ENCODE measurements at places on chromosomes 3 and 15.
A peak's percentile ranks its signal among the peaks of the same experiment; 100 is the strongest.

- DNase-seq, result no peak
Observed at GRCh38 chr3:154095832-154096421, 25.3 kb upstream of the ARHGEF26 start.

DNA sequence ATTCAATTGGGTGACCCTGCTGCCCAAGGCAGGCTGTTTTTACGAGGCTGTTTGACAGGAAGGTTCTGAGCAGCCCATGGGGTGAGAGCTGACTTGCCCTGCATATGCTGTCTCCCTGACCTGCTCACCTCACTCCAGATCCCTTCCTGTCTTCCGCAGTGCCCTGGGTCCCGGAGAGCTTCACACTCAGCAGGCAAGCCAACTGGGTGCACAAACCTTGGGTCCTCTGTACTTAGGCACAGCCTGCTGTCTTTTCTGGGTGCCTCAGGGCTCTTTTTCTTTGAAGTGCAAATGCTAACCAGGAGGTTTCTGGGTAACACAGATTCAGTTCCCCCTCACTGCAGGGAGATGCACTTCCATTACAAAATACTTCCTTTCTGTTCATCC, 32.8 kb downstream of the ZXDC start:
- no peak for DNase-seq

DNA sequence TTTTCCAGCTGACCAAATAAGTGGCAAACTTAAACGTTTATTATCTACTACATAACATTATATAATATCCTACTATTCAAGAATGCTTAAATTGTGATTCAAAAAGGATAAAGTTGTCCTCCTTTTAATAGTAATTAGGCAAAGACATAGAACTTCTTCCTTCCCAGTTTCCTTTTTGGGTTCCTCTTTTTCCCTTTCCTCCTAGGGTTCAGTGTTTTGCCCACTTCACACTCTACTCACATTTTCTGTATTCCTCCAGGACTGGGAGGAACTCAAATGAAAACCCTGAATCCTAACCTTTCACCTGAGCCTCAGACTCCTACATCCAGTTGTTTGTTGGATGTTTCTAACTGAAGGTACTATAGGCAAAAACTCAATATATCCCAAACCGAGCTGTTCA, 132.5 kb downstream of the PEAK1 start:
- no peak for DNase-seq

DNA sequence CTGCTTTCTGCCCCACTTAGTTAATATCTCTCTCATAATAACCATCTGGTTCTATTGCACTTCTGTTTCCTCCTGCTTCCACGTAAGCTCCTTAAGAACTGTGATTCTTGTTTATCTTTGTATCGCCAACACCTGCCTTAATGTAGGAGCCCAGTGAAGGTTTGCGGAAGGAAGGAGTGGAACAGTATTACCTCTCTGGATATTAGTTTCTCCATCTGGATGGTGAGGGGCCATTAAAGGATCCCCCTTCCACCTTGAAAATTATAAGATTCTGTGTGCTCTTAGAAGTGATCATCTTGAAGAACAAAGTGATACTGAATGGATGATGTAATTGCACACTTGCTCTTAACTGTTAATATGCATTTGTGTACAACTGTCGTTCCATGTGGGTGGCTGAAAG, 2.2 kb downstream of the CHRNA5 start:
- no peak for DNase-seq

DNA sequence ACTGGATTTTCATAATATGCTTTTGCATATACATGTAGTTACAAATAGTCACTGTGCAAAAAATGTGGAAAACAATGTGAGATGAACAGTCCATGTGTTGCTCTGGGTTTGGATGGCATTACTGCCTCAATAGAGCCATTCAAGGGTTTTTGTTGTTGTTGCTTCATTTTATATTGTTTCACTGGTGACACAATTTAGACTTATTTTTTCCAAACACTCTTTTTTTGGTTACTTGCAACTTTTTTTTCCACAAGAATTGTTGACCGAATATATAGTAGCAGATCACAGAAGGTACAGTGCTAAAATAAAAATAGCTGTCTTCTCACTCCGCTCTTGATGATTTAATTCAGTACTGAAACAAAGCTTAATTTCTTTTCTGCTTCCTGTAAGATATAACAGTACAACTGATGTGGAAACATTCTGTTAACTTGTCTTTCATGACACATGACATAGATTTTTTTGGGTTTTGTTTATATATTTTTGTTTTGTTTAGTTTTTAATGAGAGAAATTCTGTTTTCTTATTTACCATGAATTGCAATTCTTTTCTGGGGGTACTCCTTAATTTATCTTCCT, 618.6 kb downstream of the NAALADL2 start:
- DNase-seq, result no peak

DNA sequence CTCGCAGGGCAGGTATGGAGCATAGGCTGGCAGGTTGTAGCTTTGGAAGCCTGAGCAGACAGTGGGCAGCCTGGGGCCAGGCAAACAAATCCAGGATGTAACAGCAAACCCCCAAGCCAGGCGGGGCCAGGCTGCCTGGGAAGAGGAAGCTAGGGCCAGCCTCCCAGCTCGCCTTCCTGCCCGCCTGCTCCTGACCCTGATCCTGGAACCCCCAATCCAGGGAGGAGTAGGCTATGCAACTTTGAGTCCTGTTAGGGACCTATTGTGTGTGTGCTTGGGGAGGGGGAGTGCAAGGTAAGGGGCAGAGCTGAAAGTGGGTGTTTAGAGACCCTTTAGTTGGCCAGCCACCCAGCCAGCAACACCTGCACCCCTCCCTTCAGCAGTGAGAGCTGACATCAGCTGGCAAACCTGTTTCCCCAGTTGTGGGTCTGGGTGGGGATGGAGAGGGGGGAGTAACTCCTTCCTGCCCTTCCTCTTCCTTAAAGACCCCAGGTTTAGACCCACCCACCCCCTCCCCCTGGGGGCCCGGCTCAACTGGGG, 2.5 kb downstream of the NBEAL2 start:
- DNase-seq, result no peak

- peak; percentile 59 for DNase-seq
Observed at GRCh38 chr15:59247364-59247763, 40.7 kb downstream of the LDHAL6B start.

DNA sequence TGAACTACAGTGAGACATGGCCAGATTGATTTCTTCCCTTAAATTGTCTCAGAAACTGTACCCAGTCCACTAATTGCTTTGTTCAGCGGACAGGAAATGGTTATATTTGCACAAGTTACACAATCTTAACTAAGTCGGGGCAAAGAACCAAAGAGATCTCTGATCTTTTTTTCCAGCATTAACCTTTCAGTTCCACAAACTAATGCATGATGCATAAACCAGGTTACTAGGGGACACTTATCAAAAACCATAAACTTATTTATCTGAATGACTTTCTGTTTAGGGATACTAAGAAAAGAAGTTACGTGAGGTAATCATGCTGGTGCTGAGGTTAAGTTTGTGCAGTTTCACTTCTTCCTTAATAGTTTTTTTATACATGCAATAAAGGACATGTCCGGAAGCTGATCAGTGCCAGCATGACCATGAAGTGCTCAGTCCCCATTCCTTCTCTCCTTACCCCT, 22.4 kb downstream of the FNDC3B start:
- no peak for DNase-seq

- no peak for DNase-seq
Observed at GRCh38 chr3:22156868-22157267, 405.9 kb upstream of the ZNF385D start.

GRCh38 chr15:29838352-29839010, 16.2 kb upstream of the TJP1 start:
- no peak for DNase-seq

DNA sequence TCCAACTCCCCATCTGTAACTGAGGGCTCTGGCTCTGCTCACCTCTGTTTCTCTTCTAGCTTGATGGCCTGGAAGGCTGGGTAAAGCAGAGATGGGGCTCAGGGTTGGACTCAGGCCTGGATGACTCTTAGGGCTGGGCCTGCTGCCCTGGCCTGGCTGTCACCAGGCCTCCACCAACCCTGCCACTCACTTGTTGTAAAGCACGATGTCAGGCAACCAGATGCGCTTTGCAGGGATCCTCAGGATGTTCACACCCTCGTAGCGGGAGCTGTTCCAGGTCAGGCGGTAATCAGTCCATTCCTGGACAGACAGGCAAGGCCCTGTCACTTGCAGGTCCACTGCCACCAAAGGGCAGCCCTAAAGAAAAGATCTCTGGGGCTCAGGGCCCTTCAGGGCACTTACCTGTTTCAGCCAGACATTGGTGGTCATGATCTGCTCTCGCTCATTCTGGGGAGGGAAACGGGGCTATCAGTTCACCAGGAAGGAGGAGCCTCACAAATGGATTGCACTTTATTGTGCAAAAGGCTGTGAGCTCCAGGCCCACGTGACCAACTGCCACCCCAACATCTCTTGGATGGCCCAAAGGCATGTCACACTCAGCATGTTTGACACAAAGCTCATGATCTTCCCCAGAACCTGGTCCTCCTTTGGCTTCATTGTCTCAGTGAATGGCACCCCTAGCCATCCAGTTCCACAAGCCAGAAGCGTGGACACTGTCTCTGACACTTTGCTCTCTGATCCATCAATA, 9.9 kb downstream of the CHRNB4 start:
- DNase-seq, result no peak

GRCh38 chr15:29880886-29881285, 58.6 kb upstream of the TJP1 start:
- DNase-seq, result no peak

DNA sequence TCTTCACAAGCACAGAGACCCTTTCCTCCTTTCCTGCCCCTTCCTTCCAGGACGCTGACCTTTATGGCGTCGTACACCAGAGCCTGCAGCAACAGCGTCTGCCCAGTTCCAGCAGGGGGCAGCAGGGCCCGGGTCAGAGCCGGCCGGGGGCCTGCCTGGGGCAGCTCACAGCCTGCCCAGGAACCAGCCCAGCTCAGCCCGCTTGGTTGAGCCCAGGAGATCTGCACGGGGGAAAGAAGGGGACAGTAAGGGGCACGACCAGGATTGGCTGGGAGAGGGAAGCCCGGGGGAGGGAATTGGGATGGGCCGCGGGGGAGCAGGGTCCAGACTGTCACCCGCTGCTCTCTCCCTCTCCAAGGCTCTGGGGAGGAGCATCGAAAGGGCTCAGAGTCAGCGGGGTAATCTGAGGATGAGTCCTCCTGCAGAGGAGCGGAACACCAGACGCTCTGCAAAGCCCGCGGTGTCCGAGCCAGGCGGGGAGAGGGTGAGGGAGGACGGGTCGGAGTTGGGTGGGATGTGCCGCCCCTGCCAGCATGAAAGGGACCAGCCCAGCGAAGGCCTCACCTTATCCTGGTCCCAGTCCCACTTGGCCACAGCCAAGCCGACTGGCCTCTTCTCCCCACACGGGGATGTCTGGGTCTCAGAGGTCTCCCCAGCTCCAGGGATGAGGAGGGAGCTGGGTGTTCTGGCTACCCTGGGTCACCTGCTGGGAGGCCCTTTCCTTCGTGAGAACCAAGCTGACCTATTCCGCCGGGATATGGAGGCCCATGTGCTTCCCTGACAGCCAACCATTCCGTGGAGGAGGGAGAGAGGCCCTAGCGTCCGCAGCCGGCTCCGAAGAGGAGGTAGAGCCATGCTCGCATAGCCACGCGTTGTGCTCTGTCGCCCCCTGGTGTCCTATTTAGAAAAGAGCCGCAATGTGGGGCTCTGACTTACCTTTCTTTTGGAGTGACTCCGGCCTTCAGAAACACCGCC, 7.4 kb upstream of the IGDCC3 start:
- peak; percentile 92 for DNase-seq

- DNase-seq, result no peak
Observed at GRCh38 chr3:189474944-189475343, 156.2 kb upstream of the TP63 start.

DNA sequence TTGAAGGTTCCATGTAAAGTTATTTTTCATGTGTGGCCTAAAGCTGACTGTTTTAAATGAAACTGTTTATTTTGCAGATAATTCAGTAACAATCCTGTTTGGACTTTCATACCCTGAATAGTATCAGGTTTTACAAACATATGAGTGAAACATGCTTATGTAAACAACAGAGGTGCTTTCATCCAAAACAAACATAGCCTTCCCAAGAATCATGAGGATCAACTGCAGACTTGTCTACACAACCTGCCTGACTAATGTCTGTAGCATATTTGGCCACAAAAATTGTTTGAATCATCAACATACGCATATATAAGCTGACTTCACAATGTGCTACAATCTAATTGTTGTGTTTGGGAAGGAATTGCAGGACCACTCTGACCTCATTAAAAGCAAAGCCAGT, 190.4 kb downstream of the DIPK2A start:
- DNase-seq, result no peak

DNA sequence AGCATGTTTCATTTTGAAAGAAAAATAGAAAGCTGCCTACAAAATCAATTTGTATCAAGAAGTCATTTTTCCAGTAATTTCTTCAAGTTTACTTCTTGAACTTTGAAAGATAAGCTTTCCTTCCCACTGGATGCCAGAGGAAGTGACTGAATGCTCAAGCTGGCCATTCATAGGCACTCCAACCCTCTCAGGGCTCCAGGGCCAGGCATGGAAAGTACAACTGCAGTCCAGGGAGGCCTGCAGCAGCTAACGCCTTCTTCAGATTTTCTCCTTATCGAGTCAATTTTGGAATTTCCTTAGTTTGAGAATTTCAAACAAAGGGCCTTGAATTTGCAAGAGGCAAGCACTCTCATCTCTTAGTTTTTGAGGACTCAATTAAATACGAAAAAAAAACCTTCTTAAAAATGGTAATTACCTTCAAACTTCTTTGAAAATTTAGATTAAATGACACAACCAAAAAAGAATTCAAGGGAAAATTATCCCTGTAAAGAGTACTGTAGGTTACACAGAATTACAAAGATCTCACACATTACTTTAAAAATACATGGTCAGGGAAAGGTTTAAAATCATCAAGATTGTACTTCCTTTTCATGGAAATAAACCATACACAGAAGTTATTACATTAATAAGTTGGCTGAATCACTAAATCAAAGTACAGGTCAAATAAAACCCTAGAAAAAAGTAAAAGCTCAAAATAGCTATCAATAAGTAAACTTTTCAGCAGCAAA, 2.5 kb downstream of the UBP1 start:
- no peak for DNase-seq

- DNase-seq, result no peak
Observed at GRCh38 chr3:78421247-78421966, 1346.4 kb downstream of the ROBO1 start.

DNA sequence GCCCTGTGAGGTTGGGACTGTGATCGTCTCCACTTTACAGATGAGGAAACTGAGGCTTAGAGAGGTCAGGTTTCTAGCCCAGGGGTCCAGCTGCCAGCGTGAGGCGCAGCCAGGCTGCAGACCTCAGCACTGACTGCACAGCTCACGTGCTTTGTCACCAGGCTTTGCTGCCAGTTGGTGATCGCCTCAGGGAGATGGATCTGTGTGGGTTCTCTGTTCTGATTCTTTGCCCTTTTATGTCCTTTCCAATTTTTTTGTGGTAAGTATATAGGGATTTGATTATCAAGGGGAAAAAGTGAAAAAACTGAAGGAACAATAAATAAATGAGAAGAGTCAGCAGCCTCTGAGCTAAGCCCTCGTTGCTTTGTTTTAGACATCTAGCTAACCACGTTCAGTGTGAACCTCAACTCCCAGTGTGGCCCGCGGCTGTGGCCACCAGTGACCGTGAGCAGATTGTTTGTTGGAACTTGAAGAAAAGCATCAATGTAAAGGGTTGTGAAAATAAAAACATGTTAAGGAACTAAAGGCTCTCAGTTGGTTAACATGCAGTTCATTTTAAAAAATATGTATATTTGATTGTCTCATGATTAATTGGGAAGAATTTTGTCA, 117.6 kb downstream of the PDE8A start:
- DNase-seq, result no peak

GRCh38 chr15:93217343-93217742, 128.3 kb upstream of the RGMA start:
- DNase-seq, result no peak

GRCh38 chr3:11567516-11568467, 75.9 kb downstream of the VGLL4 start:
- no peak for DNase-seq

GRCh38 chr3:143160437-143160836, 40.9 kb downstream of the CHST2 start:
- DNase-seq, result no peak

All from activated CD4-positive, alpha-beta T cell treated with anti-CD3 and anti-CD28 coated beads, Interleukin-2, amount 50 U/mL, for 48 hours (primary cell).